ENCODE measurements at places on chromosomes 7 and 10. TPM values are rescaled to one million over a fixed set of nuclear protein-coding genes. Genes with fewer than 3 reads are reported as not detected.

DNA sequence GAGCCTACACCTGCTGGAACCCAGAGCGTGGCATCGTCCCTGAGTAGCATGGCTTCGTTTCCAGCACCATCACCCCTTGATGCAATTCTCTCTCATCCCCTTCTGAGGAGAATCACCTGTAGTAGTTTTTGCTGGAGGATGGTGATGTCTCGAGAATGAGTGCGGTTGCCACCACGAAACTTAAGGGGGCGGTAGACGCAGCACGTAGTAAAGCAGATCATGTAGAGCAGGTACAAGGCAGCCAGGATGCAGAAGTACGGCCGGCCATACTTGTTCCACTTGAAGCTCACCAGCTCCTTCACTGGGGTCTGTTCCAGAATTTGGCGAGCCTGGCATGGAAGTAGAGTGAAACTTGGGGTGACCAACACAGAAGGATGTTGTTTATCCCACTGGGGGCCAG, 8.1 kb downstream of the TRPV5 start:
- peak; percentile 26 for DNase-seq

DNA sequence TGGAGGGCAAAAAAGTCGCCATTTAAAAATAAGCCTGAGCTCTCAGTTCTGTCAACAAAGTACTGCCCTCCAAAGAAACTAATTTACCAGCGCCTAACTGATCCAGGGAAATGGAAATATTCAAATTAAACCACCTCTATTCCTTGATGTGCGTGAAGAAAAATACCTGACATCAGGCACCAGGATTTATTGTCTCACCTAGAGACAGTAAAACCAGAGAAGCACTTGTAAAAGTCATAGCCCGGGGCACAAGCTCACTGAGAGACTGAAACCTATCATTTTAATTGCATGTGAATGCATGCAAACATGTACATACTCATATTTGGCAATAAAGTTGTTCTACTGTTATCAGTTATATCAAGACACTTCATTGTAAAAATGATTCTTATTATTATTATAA, 147.3 kb upstream of the VSTM2A start:
- DNase-seq: no peak

- DNase-seq: no peak
Measured at GRCh38 chr7:36967387-36967786, 243.1 kb upstream of the AOAH start.

DNA sequence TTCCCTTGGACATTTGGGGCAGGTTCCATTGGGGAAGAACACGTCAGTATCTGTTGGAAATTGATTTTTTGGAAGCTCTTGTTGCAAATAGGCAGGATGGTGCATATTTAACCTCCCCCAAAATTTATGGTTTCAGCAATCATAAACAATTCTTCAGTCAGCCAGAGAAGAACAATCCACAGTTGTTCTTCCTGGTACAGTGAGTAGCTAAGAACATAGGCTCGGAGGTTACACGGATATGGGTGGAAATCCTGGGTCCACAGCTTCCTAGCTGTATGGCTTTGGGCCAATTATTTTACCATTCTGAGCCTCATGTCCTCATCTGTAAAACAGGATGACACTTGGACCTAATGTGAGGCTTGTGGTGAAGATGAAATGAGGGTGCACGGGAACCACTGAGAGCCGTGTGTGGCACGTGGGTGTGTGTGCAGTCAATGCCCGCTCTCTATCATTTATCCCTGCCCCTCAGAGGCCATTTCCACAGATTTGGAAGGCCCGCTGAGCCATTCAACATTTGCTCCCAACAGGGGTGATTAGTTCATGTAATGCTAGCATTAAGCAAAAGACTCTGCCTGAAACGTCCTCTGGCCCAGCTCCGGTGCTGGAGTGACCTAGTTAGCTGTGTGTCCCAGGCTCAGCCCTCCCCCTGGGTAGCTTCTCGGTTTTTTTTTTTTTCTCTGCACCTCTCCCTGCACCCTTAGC, 9.7 kb downstream of the CAMK1D start:
- peak; percentile 57 for DNase-seq

- no peak for DNase-seq
Measured at GRCh38 chr10:110174201-110174600, 33.2 kb upstream of the MXI1 start.

GRCh38 chr7:43077732-43078391, 34.6 kb upstream of the HECW1 start:
- DNase-seq: no peak

GRCh38 chr10:116274064-116274904, 1.3 kb upstream of the GFRA1 start:
- DNase-seq: peak; percentile 4

GRCh38 chr7:140360697-140361229, 37.6 kb downstream of the SLC37A3 start:
- DNase-seq: peak; percentile 14

DNA sequence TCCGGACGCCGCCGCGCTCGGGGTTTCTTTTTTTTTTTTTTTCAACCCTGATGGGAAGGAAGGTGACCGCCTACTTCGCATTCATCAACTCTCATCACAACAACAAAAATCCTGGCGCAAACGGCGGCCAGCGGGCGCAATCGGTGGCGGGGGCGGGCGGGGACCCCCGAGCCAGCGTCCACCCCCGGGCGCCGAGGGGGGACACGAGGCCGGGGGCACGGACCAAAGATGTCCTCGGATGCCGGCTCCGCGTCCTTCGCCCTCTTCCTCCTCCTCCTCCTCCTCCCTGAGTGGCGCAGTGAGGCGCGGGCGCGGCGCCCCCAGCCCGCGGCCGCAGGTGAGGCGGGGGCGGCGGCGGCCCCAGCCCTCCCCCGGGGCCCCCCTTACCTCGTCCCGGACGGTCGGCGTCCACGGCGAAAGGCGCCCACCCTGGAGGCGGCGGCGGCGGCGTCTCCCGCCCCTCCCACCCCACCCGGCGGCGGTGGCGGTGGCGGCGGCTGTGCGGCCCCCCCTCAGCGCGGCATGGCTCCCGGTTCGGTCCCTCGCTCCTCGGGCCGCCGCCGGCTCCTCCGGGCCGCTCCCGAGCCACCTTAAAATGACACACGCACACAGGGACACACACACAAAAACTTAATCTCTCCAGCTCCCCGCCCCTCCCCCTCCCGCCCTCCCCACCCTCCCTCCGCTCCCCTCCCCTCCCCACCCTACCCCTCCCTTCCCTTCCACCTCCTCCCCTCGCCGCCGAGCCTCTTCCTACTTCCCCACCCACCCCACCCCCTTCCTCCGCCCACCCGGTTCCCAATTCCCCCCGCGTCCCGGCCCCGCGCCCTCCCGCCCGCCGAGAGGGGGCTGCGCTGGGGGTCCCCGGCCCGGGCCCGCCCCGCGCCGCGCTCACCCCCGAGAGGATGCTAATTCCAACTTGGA, at the start of gene CTBP2:
CTBP2 (minus strand) TSS at position 632 of the 924 bp plus-strand sequence.
- DNase-seq: no peak

- no peak for DNase-seq
Measured at GRCh38 chr10:25178411-25178810, 3.6 kb downstream of the GPR158 start.

DNA sequence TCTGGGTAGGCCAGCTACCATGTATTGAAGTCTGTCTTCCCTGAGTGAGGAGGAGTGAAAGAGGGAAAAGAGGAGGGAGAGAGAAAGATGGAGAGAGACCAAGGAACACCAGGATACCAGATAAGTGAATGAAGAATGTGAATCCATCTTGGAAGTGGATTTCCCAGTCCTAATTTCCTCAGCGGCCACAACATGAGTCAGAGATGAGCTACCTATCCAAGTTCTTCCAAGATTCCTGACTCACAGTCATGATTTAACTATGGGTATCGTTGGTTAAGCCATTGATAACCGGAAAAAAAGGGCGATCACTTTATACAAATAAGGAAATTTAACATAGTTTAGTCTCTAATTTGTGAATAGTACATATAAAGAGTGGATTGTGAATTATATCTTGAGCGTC, 561.8 kb downstream of the ATRNL1 start:
- no peak for DNase-seq

DNA sequence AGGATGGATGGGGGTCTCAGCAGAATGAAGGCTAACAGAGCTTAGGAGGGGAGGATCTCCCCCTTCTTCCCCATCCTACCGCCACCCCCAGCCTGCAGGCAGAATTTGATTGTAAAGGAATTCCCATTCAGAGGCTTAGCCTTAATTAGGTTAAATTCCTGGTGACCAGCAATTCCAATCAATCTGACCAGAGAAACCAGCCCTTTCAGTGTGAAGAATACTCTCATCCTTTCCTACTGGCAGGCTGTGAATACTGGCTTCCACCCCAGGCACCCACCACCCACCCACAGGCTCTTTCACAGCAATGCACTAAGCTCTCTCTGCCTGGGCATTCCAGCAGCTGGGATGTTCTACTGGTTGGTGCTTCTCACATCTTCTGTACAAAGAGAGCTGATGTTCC, 137.9 kb upstream of the LYZL1 start:
- DNase-seq: no peak

GRCh38 chr10:117950408-117950807, 96.3 kb downstream of the RAB11FIP2 start:
- DNase-seq: no peak

DNA sequence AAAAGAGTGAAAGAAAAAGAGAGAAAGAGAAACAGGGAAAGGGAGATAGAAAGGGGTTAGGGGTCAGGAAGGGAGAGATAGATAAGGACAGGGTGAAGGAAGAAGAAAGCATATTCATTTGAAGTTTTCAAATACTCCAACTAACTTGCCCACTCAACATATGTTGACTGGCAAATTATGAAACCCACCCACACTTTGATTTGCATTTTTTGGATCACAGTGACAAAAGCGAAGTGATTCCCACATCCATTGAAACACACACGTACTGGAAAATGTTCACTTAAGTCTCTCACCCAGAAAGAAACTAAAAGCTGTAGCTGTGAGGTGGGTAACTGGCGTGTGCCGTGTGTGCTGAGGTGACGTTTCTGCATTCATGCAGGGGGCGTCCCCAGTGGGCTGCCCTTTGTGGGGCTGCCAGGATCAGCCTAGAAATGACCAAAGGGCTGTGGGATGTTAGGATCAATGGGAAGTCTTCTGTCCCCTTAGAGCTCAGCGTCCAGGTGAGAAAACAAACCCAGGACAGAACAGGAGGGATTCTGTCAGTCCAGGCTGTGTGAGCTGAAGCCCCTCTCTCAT, 134.9 kb upstream of the ADARB2 start:
- DNase-seq: no peak

DNA sequence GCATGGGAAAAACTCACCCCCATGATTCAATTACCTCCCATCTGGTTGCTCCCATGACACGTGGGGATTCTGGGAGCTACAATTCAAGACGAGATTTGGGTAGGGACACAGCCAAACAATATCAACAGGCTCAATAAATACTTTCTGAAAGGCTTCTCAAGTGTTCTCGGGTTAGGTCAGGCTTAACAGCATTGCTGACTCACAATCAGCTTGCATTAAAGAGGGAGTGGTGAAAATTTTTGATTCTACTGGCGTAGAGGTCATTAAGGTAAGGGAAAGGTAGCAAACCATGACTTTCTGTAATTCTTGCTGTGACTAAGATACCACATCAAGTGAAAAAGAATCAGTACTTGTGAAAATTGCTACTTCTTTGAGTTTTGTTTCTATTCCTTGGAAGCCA, 126.4 kb downstream of the JCAD start:
- DNase-seq: no peak

DNA sequence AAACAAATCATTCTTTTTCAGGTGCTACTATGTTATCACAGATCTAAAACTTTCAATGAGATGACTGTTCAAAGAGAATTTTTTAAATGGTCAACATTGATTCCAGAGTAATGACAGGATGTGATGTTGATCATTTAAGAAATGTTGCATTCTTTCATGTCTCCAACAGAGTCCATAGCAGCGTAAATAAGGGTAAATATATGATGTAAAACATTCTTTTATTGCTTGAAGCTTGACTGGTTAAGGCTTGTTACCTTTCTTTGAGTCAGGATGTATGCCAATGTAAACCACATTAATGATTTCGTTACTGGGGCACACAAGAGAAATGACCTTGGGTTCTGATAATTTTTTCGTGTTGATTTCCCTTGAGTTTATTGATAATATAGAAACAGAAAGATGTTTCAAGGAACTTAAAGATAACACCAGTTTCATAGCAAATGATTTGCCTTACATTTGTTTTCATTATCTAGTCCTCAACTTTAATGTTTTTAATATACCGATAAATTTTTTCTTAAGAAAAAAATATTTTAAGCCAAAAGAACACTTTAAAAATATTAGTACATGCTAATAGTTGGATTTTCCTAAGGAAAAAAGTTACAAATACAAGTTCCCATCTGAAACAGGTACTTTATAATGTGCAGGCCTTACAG, 3.5 kb downstream of the STK17A start:
- DNase-seq: no peak

DNA sequence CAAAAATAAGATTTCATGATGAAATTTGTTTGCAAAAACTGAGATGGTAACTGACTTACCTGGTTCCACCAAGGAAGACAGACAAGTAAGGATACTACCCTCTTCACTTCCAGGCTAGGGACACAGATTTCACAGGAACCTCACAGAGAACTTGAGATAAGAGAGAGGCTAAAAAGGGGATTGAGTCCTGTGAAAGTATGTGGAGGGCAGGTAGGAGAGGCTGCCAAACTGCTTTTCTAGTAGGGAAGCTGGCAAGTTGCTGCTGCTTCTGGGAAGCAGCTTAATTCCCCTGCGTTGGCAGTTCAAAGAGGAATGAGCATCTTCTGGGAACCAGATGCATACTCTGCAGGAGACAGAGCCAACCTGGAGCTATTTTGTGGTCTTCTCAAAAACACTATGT, 841.6 kb downstream of the CCSER2 start:
- DNase-seq: no peak

DNA sequence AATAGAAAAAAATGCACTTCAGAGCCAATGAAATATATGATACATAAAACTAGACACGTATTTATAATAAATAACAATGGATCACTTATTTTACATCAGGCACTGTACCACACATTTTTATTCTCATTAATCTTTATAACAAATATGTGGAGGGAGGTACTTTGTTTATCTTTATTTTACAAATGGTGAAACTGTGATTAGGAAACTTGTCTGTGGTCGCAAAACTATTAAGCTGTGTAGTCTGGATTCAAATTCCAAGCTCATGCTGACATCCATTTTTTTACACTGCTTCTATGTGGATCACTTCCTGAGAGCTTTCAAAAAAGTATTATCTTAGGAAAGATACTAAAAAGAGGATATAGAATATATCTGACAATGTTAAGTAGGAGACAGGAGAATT, 978.6 kb downstream of the SORCS1 start:
- DNase-seq: no peak

Gene BHLHA15
- not detected for total RNA-seq

Gene GIMAP5
- 40.7 TPM for total RNA-seq

Gene AMPH
- not detected for total RNA-seq

Gene THSD7A
- not detected for total RNA-seq

Gene ARHGAP22
- total RNA-seq: not detected

Gene NPSR1
- total RNA-seq: not detected

Gene TMEM273
- 16.6 TPM for total RNA-seq

Gene WIPF3
- not detected for total RNA-seq

Gene CFAP70
- total RNA-seq: 0.59 TPM

Gene INPP5F
- 10.7 TPM for total RNA-seq

Gene EBF3
- total RNA-seq: not detected

Gene CAMK2B
- total RNA-seq: 1.9 TPM

Gene BPGM
- total RNA-seq: 11.2 TPM

Gene SRRT
- 239 TPM for total RNA-seq

Measured in activated CD8-positive, alpha-beta T cell treated with anti-CD3 and anti-CD28 coated beads for 36 hours (primary cell).